ENCODE measurements at places on chromosomes 3 and 15. TPM values are rescaled to one million over a fixed set of nuclear protein-coding genes. Genes with fewer than 3 reads are reported as not detected.

The CDCP1 gene
- total RNA-seq, result 16.9 TPM

DNA sequence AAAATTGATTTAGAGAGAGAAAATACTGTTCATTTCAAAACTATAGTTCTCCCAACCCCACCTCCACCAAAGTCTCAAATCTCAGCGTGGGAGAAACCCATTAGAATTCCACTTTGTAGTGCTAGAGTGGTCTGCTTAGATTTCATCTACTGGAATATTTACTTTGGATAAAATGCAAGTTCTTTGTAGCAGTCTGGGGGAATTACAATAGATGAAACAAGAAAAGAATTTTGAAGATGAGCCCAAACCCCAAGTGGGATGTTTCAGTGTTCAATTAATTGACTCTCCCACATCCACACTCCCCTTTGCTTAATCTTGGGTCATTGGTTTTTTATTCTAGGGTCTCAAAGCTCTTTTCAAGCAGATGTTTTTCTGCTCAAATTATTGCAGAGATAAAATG is 97.8 kb downstream of the RPL22L1 start:
- DNase-seq, result no peak

The GASK1A gene
- 1.8 TPM for total RNA-seq

DNA sequence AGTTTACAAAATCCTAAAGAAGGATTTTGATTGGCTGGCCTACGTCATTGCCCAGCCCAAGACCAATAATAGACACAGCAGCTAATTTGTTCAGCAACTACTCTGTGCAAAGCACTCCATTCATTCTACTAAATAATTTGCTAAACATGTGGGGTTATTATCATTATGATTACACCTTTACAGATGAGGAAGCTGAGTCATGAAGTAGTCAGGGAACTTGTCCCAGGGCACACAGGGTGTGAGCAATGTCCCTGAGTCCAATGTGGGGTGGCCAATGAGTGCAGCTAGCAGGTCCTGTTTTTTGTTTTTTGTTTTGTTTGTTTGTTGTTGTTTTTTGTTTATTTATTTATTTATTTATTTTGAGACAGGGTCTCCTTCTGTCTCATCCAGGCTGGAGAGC is 183.6 kb downstream of the ABHD5 start:
- DNase-seq, result no peak

DNA sequence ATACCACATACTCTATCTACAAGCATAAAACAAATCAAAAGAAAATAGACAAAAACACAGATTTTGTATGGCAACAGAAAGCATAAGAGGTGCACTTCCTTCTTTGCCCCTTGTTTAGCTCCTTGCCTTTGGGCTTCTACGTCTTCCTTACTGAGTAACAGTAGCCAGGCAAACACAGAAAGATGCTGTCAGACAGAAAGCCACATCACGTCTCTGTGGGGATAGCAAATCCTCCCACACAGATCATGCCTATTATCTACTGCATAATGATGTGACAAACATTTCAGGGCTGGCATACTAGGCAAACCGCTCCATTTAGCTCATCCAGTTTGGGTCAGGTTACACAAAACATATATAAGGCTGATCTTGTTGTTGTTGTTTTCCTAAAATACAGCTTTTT is 92.7 kb downstream of the BOC start:
- no peak for DNase-seq

GRCh38 chr3:187122261-187122660 is 17.0 kb downstream of the RPL39L start:
- peak; percentile 48 for DNase-seq

The TMEM108 gene
- under 0.01 TPM for total RNA-seq

The PTH1R gene
- 4.3 TPM for total RNA-seq

The C15orf39 gene
- 2.3 TPM for total RNA-seq

The ATP13A4 gene
- under 0.01 TPM for total RNA-seq

- DNase-seq, result no peak
Observed at GRCh38 chr3:141419946-141420345, 51.6 kb downstream of the ZBTB38 start.

DNA sequence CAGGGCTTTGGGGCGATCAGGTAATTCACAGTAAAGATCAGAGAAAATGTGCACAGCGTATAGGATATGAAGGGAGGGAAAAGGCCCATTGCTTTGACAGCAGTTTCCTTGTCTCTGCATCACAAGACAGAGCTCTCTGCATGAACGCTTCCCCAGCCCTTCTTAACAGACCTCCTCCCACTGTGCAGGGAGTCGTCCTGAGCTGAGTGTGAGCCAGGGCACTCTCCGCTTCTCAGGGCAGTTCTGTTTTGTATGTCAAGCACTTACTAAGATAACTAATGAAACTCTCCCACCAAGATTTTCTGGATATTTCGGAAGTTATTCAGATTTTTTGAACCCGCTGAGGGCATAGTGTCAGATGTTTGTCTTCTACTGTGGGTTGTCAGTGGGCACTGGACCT is 105.8 kb upstream of the C15orf61 start:
- DNase-seq, result no peak

- no peak for DNase-seq
Observed at GRCh38 chr3:133983126-133983525, 46.6 kb downstream of the SLCO2A1 start.

Data from fibroblast of lung (primary cell).